ENCODE measurements at places on chromosomes 13 and 19.

DNA sequence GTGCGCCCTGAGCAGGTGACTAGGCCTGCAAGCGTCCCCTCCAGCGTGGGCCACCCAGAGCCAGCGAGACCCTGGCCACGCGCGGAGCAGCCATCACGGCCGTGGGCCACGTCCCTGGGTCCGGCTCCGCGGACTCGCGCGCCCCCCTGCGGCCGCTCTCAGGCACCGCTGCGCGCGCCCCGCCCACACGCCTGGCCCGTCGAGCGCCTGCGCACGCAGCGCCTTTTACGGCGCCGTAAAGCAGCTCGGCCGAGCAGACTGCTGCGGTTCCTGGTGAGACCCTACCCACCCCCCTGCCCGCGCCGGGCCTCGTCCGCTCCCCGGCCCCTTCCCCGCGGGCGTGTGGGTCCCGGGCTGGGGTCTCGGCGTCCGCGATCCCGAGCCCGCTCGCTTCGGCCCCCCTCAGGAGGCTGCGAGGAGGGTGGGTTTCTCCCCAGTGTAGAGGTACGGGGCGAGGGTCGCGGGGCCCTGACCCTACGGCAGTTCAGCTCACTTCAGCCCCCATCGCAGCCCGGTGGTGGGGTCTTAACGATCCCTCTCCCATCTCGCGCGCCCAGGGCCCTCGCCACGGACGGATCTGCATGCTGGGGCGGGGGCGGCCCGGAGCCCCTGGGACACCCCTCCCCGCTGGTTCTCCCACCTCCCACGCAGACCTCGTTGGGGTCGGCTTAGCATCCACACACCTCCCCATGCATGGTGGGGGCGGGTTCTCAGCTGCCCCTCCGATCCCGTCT, at the start of gene TRAPPC5:
Gene TRAPPC5, plus strand, starts transcription at position 228 of the 734 bp plus-strand sequence. CDS start 1,421 bp downstream, outside the sequence.
- DNase-seq, result peak; percentile 95

GRCh38 chr13:91868351-91868750, 469.9 kb downstream of the GPC5 start:
- no peak for DNase-seq

- DNase-seq, result no peak
These were observed 90.0 kb upstream of the SERP2 start for GRCh38 chr13:44283600-44283999.

- DNase-seq, result no peak
These were observed 156.8 kb downstream of the FLT1 start for GRCh38 chr13:28338006-28338574.

DNA sequence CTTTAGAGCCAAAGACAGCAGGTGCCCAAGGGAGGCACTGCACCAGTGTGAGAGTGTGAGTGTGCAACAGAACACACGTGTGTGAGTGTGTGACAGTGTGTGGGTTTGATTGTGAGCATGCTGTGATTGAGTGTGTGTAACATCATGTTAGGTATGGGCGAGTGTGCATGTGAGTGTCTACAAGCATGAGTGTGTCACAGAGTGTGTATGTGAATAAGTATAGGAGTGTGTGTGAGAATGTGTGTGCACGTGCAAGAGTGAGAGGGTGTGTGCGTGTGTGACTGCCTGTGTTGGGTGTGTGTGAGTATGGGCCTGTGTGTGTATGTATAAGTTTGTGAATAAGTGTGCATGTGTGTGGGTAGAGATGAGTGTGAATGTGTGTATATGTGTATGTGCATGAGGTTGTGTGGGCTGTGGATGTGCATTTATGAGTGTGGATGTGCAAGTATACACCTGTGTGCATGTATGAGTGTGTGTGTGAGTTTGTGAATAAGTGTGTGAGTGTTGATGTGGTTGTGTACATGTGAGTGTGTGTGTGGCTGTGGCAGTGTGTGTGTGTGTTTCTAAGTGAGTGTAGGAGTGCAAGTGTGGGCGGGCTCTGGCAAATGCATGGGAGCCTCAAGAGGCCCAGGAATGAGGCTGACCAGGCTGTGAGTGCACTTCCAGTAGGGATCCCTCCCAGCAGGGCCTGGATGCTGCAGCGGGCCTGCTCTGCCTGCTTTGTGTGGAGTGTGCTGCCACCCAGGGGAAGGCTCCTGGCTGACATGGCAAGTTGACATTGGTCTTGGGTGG, 198.4 kb downstream of the COL4A1 start:
- DNase-seq, result peak; percentile 95

GRCh38 chr19:3115411-3115810, 20.4 kb upstream of the GNA15 start:
- DNase-seq, result no peak

- no peak for DNase-seq
These were observed 4.8 kb downstream of the MKNK2 start for GRCh38 chr19:2046046-2046907.

Data from AG08395 (cell line).